Gastrocnemius medialis (tissue), 4 donors: ENCODE measurements at places on chromosomes 4 and X.

DNA sequence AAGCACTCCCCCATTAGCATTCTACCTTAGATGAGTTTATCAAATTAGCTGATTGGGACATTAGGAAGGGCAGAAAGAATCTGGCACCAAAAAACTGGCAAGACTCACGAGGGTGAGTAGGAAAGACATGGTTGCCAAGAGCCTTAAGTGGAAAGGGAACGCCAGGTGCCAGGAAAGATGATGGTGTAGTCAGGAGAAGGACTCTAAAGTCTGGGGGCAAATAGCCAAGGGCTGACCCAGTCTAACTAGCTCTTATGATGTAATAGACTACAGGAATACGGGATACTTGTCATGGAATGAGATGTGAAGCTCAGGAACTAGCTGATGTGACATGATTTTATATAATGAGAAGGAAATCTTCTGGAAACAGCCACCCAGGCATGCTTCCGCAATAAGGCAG lies 94.8 kb downstream of the MBNL3 start:
- no peak for DNase-seq

GRCh38 chr4:40065010-40065409 lies 8.4 kb downstream of the N4BP2 start:
- DNase-seq: no peak

DNA sequence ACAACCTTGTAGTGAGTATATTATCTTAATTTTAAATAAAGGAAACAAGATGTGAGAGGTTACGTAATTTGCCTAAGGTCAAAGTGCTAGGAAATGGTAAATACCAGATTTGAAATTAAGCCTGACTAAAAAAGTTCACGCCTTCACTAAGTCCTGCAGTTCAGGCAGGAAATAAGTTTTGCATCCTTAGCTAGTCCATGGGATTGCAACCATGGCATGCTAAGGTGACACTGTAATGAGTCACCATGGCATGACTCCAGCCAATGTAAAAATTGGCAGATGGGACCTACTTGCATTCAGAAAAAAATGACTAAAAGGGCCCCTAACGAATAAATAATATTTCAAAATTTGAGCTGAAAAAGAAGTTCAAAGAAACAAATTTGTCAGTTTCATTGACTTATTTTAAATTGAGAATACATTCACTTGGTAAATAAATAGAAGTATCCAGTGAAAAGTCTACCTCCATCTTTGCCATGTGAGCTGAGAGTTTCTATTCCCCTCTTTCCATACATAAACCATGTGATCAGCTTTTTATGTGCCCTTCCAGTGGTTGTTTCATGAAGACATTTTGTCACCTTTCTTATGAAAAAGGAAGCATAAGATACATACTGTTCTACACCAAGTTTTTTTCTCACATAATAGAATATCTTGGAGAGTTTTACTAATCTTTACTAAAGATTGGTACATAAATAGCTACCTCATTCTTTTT lies 72.4 kb downstream of the ANKRD50 start:
- no peak for DNase-seq

GRCh38 chr4:10803713-10804343 lies 119.3 kb upstream of the CLNK start:
- no peak for DNase-seq

- DNase-seq: no peak
Measured at GRCh38 chrX:138648568-138648967, 62.9 kb downstream of the FGF13 start.

DNA sequence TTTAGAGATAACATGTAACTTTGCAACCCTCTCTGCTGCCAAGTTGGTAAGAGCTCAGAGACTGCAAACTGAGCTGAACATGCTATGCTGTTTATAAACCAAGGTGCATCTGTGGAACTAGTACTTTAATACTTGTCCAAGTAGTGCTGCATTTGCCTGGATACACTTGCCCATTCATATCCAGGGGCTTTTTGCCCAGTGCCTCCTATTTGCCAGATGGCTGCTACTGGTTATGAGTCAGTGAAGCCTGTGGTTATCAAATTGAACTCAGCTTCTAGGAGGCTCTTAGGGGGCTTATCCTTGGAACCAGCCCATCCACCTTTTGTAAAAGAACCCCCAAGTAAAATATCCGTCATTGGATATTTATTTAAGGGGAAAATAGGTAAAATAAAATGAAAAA lies 79.6 kb downstream of the AFF2 start:
- DNase-seq: no peak

- no peak for DNase-seq
Measured at GRCh38 chr4:186079694-186080093, 10.7 kb downstream of the TLR3 start.

- no peak for DNase-seq
Measured at GRCh38 chr4:81084634-81085033, 54.1 kb downstream of the BMP3 start.

- no peak for DNase-seq
Measured at GRCh38 chrX:397575-397974, 10.9 kb upstream of the PPP2R3B start.

DNA sequence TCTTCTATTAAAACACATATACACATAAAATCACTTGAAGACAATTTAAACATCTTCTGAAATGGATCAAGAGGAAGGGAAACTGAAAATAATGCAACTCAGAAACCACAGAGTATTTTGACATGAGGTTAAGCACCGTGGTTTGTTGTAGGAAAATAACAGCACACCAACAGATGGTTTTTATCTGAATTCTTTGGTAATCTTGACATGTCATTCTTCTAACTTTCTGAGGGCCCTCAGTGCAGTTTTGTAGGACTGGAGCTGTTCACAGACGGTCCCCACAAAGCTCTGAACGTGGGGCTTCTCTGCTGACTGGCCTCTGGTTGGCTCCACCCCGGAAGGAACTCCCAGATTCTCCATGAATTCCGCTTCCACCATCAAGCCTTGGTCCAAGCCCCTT lies 16.0 kb upstream of the TLR8 start:
- no peak for DNase-seq

- DNase-seq: no peak
Measured at GRCh38 chrX:10089378-10089795, 67.4 kb upstream of the CLCN4 start.

DNA sequence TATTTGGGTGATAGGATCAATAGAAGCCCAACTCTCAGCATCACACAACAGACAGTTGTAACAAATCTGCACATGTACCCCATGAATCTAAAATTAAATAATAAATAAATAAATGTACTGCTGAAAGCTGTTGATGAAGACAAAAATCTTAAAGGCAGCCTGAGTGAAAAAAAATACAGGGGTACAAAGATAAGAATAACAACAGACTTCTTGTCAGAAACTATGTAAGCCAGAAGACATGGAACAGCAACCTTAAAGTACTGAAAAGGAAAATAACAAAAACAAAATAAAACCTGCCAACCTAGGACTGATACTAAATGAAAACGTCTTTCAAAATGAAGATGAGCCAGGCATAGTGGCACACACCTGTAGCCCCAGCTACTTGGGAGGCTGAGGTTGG lies 25.0 kb upstream of the PDLIM5 start:
- DNase-seq: no peak

GRCh38 chr4:57971261-57971660 lies 861.1 kb upstream of the IGFBP7 start:
- DNase-seq: no peak

DNA sequence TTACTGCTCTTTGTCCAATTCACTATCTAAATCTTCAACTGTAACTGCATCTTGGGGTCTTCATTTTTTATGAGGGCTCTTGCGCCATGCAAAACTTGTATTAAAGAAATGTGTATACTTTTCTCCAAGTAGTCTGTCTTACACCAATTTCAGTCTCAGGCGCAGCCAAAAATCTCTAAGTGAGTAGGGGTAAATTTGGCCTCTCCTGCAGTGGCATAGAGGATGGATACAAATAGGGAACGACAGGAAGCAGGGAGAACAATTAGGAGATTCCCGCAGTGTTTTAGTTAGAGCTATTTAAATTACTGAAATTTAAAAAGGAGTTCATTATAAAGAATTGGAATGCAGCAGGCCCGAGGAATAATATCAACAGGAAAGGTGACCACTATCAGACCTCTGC lies 30.2 kb downstream of the DMP1 start:
- DNase-seq: no peak

DNA sequence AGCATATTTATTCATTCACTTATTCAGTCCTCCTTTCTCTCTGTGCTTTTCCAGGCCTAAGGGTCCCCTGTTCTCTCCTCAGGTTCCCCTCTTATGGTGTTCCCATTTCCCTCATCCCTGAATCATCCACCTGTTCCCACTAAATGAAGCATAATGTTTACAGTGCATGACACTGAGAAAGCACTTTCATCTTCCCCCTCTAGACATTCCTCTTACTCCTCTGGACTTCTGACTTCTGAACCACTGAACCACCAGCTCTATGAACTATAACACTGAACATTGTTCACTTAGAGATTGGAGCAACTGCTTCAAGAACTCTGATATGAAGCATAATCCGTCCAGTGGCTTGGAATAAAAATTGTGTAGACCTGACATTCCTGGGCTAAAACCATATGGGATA lies 59.5 kb downstream of the CD38 start:
- no peak for DNase-seq
